ENCODE measurements at places on chromosomes 2 and 18.

GRCh38 chr18:60493066-60493465, 120.5 kb upstream of the MC4R start:
- no peak for DNase-seq

- DNase-seq = no peak
Observed at GRCh38 chr2:231334179-231334930, 61.2 kb upstream of the B3GNT7 start.

- DNase-seq = no peak
Observed at GRCh38 chr18:50099725-50100407, 95.1 kb downstream of the MYO5B start.

GRCh38 chr2:145573608-145574007, 1053.7 kb upstream of the ZEB2 start:
- no peak for DNase-seq

DNA sequence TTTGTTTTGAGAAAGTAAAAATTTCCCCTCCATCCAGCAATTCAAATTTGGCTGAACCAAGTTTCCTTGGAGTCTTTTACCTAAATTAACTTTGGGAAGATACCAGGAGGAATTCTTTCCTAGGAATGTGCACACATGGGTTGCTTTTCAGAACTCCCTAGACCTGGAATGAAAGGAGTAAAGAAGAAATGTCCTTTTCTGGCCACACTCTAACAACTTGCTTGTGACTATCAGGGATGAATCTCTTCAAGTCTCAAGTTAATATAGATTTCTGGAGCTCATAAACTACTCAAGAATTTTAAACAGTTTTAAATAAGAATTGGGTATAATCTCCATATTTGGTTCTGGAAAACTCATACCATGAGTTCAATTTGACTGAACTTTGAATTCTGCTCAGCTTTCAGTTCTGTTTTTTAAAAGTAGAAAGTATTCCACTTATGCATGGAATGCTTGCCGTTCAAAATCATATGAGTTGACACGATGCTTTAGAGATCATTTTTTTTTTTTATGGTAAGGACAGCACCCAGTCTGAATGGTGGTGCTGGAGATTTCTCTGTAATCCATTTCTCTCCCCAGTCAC, 7.7 kb downstream of the RASGRP3 start:
- no peak for DNase-seq

GRCh38 chr2:98914713-98915580, 21.1 kb downstream of the CRACDL start:
- no peak for DNase-seq

DNA sequence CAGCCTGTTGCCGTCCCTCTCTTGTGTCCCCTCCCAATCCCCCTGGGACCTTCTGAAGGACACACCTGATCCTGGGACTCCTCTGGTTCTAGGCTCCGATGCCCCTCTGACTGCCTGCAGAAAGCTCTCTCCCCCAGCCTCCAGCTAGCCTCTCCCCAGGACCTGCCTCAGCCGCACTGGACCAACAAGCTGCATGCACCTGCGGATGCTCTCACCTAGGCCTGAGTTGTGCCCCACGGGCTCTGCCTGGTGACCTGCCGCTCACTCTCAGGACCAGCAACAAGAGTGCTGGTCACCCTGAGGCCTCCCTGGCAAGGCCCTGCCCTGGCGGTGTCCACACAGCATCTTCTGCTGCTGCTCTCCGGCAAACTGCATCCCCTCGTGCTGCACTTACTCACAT, 63.0 kb downstream of the EIPR1 start:
- no peak for DNase-seq

- no peak for DNase-seq
Observed at GRCh38 chr18:31064130-31064529, 21.6 kb upstream of the DSC3 start.

DNA sequence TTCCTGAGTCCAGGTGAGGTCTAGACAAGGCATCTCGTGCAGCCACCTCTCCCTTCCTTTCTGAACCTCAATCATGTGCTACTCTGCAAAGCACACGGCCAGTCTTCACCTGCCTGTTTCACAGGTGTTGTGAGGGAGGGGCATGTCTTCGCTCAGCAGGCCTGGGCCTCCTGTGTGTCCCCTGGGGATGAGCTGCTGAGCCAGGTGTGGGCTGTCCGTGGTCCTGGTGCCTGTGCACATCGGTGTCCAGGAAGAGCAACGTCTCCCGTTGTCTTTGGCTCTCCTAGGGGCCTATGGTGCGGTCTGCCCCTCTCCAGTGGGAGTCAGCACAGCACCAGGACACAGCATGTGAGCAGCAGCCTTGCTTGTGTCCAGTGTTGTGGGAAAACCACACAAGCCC, 16.7 kb downstream of the ARHGEF4 start:
- DNase-seq = no peak

- DNase-seq = no peak
Observed at GRCh38 chr2:155714983-155715382, 617.5 kb downstream of the NR4A2 start.

DNA sequence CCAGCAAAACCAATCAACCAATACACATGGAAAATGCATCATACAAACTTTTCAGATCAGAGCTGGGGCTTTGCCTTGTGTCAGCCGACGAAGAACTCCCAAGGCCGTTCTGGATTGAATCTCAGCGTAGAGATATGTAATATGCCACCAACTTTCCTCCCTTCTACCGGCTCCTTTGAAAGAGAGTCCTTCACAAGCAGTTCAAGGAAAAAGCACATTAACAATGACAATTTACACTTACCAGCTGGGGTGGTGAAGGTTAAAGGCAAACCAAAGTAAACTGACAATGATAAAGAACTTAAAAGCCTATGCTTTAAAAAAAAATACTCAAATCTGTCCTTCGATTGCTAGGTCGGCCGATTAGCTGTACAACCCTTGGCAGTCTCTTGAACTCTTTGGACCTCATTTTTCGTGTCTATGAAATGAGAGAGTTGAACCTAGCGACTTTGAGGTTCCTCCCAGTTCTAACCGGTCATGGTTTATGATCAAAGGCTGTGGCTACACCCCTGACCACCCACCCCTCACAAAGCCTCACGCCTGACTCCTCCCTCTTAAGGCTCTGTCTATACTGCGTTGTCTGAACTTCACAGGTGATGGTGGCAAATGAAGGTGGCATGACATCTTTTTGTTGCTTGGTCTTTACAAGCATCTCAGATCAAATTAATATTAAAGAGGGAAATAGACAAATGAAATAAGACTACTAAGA, 46.2 kb downstream of the BCL2 start:
- no peak for DNase-seq
